ENCODE measurements at places on chromosomes 5 and 9.

DNA sequence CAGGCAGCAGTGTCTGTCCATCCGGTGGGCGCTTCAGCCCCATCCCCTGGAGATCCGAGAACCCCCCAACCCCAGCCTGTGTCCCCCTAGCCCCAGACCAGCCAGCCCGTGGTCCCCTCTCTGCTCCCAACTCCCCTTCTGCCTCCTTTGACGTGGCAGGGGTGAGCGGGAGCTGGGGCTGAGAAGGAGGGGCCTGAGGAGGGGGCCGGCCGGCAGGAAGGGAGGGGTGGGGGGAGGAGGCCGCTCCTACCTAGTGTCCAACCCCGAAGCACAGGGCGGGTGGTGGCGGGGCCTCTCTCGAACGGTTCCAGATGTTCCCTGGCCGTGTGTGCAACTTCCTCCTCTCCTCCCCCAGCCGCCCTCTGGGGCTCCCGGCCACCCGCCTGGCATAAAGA lies 31.0 kb downstream of the GOLGA2 start:
- no peak for DNase-seq

DNA sequence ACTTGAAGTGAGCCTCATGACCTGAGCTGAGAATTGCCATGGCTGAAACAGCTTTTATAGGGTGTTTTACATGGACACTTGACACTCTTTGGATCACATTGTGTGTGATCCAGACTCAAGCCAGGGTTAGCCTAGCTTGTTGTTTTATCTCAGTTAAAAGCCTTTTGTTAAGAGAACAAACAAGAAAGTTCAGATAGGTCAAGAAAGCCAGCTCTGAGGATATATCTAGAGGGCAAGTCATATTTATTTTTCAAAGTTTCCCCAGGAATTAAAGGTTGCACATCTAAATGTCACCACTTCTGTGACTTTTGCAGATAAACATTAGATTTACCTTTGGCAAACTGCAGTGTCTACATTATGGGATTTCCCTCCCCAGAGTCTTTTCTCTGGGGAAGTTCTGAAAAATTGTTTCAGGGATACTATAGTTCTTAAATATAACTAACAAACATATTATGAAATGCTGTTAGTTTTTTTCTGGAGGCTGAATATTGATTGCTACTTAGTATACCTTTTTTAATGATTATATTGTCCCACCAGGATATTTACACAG lies 134.5 kb downstream of the C9orf152 start:
- no peak for DNase-seq

DNA sequence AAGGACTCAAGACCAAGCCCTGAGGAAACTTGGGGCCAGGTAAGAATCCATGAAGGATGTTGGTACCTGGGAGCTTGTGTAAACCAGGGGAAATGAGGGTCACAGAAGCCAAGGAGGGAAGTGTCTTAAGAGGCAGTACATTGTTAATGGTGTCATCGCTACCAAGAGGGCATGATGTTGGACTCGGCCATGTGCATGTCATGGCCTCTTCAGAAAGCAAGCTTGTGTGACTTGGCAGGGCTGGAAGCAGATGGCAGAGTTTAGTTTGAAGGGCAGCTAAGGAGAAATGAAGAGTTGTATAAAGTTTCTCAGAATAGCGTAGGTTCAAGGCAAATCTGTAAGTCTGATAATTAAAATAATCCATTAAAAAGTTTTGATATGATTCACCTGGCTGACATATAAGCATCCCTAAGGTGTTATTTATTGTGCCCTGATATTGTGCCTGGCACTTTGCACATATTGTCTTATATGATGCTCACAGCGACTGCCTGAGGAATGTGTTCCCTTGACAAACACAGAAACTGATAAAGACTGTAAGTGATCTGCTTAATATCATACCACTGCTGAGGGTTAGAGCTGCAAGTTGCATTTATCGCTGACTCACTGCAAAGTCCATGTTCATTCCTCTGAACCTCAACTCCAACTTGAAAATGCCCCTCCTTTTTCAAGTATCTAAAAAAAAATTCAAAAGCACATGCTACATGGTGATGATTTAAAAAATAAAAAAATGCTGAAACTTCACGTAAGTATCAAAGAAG lies 81.3 kb upstream of the PTPN3 start:
- no peak for DNase-seq

DNA sequence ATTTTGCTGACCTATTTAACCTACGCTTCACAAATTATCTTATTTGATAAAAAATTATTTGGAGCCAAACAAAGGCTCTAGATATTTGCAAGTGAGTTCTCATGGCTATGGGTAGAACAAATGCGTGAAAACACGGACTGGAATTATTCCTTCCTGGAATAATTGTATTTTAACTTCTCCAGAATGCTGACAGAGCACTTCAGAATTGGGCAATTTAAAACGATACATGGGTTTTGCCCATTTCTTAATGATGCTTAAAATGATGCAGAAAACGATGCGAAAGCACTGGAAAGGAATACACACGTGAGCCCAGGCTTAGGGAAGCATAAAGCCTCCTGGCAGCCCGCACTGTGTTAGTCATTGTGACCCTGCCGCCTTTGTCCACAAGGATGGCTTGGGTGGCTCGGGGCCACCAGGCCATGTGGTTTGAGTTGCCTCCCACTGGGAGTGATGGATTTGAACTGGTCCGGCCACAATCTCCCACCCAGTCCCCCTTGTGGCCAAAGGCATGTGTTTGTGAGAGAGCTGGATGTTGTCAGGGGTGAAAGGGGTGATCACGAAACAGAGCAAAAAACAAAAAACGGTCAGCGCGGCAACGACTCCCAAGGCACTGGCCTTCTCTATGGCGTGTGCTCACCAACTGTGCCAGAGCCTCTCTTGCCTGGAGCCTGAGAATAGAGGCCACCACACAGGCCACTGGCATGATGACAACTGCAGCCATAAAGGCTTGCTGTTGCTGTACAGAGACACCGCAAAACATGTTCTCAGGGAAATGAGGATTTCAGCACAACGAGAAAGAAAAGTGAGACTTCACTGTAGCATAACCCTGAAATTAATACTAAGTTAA lies 234.2 kb upstream of the ADAMTS16 start:
- no peak for DNase-seq

GRCh38 chr5:172906436-172906835 lies 52.8 kb upstream of the RPL26L1 start:
- DNase-seq: no peak

GRCh38 chr9:84486663-84487062 lies 146.1 kb upstream of the SLC28A3 start:
- DNase-seq: no peak

DNA sequence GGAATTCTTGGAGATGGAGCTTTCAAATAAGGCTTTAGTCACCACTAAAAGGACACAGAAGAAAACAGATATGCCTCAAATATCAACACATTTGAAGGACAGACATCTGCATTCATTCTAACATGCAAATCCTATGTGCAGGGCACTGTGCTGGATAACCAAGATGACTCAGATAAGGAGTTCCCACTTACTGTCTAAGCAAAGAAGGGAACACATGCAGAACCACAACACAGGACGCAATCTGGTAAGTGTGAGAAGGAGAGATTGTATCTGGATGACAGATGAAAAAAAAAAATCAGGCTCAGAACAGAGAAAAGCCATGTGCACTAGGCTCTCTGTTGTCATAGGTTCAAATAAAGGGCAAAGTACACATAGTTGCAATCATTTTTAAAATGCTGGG lies 42.5 kb downstream of the ELAVL2 start:
- no peak for DNase-seq

GRCh38 chr5:172943283-172943841 lies 15.9 kb upstream of the RPL26L1 start:
- no peak for DNase-seq

GRCh38 chr5:13993926-13994325 lies 49.4 kb upstream of the DNAH5 start:
- no peak for DNase-seq

DNA sequence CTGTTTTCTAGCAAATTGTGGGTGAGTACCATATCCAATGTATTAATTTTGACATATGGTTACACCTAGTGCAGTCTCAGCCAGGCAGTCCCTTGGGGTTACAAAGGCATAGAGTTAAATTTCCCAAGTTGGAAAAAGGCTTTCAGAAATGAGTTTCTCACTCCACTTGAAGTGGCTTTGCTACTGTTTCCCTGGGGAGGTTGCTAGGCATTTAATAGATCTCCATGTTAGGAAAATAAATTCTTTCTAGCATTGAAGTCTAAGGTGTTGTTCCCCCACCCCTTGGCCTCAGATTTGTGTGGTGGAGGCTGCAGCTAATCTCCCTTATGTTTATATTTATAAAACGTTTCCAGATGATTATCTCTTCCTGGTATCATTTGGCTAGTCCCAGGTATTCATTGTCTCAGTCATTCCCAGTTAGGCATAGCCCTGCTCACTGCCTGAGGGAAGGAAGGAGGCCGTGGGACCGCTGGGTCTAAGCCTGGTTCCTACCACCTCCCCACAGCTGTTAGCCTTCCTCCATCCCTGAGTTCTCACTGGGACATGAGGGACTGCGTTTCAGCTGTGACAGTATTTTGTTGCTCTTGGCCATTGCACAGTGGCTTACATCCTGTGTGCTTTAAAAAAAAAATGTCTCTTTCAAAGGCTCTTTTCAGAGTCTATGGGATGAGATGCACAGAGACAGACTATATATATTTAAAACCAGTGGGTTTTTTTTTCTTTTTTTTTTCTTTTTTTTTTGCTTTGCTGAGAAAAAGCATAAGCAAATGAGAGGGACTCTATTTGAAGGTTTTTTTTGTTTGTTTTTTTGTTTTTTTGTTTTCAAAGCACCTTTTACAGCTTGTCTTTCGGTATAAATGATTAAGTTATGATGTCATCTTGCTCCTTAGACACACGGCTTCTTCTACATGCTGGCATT lies 121.5 kb downstream of the MAST4 start:
- no peak for DNase-seq

GRCh38 chr5:163889369-163889768 lies 383.9 kb downstream of the MAT2B start:
- DNase-seq: no peak

DNA sequence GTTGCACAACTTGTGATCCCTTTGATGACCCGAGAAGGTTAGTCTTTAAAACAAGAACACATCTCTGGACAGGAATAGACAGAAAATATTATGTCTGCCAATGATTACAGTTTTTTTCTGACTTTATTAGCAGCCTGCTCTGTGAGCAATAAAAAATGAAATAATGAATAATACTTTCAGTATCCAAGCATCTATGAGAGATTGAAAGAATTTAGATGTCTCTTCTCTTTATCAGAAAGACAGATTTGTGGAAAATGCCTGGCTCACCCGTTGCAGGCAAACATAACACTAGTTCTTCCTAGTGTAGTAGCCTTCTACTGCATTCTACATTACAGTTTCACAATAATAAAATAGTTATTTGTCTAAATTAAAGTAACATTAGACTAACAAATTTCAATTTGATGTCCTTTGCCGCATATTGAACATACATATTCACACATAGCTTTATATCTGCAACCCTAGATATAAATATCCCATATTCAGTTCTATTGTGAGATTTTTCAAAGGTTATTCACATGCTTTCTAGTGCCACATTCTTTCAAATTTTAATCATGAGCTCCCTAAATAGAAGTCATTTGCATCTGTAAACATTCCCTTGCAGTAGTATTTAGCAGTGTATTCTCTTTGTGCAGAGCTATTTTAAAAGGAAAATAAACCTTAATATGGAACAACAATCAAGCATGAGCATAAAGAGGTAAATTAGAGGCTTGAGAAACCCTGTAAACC lies 267.3 kb downstream of the EFNA5 start:
- no peak for DNase-seq

- DNase-seq: no peak
Measured at GRCh38 chr5:53246042-53246836, 136.7 kb upstream of the MOCS2 start.

- no peak for DNase-seq
Measured at GRCh38 chr9:96361668-96362067, 21.8 kb downstream of the SLC35D2 start.

DNA sequence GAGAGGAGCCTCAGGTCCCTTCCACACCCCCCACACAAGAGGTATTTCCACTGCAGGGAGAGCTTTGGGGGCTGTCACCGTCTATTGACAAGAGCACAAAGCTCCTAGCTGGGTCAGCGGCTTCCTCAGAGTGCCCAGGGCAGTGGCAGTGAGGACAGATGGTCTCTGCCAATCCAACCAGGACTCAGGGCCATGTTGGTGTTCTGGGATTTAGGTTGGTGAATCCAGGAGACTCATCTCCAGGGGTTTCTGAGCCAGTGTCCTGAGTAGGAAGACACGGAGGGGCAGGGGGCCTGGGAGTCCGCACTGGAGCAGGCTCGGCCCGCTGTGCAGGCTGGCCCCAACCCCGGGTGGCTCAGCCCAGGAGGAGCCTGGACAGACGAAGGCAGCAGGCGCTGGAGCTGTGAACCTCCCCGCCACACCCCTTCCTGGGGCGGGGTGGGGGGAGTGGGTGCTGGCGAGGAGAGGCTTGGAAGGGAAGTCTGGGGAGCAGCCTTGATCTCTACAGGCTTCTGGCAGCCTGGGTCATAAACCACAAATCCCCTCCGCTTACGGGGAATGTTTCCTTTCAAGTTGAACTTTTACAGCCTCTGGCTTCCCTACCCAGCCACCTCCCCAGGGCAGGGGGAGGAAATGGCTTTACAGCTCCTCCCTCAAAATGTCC lies 19.6 kb downstream of the CRB2 start:
- DNase-seq: no peak

DNA sequence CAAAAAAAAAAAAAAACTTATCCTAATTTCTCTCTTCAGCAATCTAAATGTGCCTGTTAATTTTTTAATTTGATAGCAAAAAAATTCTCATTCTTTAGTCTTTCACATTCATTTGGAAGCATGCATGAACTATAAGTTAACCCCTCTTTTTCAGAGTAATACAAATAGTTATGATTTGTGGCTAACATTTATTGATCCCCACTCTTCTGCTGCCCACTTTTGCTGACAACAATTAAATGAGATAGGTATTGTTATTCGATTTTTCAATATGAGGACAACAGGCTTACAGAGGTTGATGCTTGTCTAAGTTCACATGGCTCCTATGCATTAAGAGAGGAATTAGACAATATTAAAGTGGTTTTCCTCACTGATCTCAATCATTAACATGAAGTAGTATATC lies 2.9 kb upstream of the NR3C1 start:
- DNase-seq: no peak

DNA sequence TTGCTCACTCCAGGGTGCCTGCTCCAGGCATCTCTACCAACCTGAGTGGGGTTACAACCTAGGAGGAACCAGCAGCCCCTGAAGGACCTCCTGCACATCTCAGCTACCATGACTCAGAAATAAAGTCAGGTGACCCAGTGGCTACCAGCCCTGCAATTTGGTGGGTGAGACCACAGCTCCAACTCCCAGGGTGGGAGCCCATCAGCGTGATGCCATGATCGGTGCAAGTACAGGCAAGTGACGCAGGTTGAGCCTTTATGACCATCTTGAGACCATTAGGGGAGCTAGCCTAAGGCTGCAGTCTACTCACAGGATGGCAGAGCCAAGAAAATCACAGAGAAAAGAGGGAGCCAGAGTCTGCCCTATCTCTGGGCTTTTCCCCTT lies 8.6 kb downstream of the SEPTIN8 start:
- DNase-seq: no peak

GRCh38 chr9:9538356-9538755 lies 1074.4 kb downstream of the PTPRD start:
- DNase-seq: no peak

- no peak for DNase-seq
Measured at GRCh38 chr9:130992682-130993032, 16.3 kb upstream of the LAMC3 start.

All from stimulated activated CD8-positive, alpha-beta memory T cell treated with anti-CD3 and anti-CD28 coated beads, Interleukin-7, amount 100 ng/mL, for 24 hours (primary cell).